ENCODE measurements at places on chromosomes 2 and 18.

GRCh38 chr2:139031722-139032121, 251.5 kb upstream of the NXPH2 start:
- no peak for DNase-seq

DNA sequence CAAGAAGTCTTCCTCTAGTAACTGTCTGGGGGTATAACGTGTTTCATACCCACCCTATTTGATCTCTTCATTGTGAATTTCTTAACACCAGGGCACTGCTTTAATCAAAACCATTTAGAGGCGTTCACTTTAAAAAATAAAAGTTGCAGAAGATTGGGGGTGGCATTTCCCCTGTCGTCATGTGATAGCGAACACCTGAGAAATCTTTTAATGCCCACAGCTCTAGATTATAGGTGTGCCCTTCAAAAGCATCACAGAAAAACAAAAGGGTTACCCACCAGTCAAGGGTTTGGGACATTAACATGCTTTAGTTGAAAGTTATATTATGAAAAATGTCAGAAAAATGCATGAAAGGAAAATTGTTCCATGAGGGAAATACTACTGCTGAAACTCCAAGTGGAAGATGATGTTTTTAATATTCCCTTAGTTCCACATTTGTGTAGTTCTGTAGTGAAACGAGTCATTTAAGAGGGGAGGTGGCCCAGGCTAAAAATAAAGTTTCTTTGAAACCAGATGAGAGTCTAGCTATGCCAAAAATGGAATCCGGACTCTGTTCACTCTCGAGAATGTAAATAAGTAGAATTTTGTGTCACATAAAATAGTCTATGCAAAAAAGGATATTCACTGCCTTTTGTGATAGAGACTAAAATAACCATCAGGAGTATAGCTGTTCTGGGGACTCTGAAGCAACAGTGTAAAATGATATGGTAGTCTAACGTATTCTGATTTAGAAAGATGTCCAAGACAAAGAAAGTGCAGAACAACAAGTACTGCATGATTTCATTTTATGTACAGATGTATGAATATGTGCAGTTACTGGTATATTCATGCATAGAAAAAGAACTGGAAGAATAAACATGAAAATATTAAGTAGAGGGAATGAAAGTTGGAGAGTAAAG, 95.3 kb downstream of the TMEM247 start:
- no peak for DNase-seq

- DNase-seq = no peak
Measured at GRCh38 chr2:134325696-134326095, 71.8 kb downstream of the MGAT5 start.

GRCh38 chr2:168559187-168559586, 103.1 kb downstream of the CERS6 start:
- DNase-seq = no peak

DNA sequence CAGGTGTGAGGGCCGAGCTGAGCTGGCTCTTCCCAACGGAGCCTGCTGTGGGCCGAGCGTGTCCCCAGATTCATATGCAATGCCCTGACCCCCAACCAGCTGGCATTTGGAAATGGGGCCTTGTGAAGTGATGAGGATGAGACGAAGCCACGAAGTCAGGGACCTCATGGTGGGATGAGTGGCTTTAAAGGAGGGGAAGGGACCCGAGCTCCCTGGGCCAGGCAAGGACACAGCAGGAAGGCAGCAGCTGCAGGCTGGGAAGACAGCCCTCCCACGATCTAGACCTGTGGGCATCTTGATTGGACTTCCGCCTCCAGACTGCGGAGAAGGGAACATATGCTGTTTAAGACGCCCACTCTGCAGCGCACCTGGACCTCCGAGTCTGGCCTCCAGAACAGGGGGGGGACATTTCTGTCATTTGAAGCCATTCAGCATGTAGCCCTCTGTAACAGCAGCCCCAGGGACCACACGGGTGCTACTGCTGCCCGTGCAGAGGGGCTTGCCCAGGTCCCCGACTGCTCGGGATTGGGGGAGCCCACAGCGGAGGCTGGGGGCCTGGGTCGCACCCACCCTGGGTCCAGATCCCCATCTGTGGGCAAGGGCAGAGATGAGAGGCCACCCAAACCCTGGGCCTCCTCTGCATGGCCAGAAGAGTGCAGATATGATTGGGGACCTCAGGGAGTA, 27.2 kb downstream of the KIF1A start:
- no peak for DNase-seq

DNA sequence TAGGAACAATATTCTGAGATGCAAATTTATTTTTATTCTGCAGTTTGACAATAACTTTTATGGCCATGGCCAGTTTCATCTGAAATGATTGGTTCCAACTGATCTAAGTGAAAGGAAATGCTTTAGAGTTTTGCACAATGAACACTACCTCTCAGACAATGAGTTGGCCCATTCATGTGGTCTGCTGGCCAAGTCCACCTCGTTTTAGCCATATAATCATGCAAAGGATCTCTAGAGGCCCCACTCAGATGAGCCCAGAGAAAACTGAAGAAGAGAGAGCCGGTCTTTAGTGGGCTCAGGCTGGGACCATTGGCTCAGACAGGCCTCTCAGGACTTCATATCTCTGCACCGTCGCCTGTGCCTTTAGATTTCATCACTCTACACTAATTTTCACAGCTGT, 254.7 kb downstream of the MREG start:
- no peak for DNase-seq

DNA sequence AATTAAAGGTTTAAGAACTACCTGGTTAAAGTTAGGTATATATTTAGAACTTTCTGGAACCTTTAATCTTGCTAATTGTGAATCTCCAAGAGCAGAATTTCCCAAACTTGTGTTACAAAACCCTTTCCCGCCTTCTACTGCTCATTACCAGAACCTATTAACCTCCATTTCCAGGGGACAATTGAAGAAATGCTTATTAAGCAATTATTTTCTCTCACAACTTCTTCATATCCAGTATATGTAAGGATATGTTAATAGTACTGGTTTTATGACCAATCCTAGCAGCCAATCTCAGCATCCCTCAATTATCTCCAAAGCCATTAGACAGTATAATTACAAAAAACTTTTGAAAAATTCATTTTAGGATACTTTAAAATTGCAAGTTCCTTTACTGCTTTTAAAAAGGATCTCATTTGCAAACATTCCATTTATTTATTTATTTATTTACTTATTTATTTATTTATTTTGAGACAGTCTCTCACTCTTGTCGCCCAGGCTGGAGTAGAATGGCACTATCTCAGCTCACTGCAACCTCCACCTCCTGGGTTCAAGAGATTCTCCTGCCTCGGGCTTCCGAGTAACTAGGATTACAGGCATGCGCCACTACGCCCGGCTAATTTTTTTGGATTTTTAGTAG, 3.7 kb downstream of the GFPT1 start:
- no peak for DNase-seq

DNA sequence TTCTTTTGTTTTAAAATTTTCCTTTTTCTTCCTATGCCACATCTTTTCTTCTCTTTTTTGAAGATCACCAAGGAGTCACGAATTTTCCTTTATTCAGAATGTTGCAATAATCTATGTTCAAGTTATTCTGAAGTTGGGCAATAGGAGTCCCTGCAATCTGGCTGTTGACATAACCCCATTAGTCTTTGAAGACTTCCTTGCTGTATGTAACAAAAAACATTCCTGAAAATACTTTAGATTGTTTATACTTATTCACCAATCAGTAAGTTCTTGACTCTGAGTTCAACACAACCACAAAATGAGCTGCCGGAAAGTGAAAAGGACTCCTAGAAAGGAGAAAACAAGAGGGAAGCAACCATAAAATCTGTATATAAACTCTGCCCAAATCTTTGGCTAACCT, 62.8 kb downstream of the TMEM237 start:
- DNase-seq = no peak

All from T-helper 22 cell (primary cell).